ENCODE measurements at places on chromosomes 7 and 10.

GRCh38 chr7:75575488-75576121 is 83.5 kb downstream of the SPDYE5 start:
- DNase-seq, result peak; percentile 44

- no peak for DNase-seq
Measured at GRCh38 chr7:54888067-54888733, 129.2 kb upstream of the SEC61G start.

GRCh38 chr7:111082351-111082750 is 8.6 kb upstream of the LRRN3 start:
- DNase-seq, result no peak

GRCh38 chr7:38824948-38825347 is 84.0 kb downstream of the VPS41 start:
- no peak for DNase-seq

- DNase-seq, result no peak
Measured at GRCh38 chr7:107596881-107597581, 17.0 kb downstream of the BCAP29 start.

DNA sequence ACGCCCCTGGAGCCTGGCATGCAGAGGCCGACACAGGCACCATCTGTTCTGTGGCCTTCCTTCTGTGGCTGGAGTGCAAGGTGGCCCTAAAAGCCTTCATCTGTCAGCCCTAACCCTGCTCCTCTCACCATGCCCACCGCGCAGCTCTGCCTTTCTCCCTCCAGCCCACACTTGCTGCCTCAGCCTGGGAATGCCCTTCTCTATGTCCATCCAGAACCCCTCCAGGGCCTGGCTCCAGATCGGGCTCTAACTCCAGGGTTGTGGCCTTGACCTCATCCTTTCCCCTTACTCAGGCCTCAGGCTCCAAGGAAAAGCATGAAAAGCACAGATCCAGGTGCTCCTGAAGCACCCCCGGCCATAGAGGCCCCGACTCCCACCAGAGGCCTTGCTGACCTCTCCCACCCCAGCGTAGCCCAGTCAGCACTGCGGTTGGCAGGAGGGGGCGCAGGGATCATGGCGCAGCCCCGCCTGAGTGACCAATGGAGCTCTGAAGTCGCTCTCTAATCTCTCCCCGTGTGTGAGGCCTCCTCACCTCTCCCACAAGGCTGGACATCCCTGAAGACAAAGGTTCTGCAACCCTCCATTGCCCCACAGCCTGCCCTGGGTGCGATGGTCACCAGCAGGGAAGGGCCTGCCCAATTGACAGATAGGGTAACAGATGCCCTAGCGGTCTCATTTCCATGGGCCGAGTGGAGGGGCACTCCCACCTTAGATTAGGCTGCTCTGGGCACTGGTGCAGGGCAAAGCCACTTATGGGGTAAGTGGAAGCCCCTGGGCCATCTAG is 9.2 kb downstream of the ZCCHC24 start:
- no peak for DNase-seq

GRCh38 chr10:8369666-8370065 is 315.2 kb downstream of the GATA3 start:
- no peak for DNase-seq

DNA sequence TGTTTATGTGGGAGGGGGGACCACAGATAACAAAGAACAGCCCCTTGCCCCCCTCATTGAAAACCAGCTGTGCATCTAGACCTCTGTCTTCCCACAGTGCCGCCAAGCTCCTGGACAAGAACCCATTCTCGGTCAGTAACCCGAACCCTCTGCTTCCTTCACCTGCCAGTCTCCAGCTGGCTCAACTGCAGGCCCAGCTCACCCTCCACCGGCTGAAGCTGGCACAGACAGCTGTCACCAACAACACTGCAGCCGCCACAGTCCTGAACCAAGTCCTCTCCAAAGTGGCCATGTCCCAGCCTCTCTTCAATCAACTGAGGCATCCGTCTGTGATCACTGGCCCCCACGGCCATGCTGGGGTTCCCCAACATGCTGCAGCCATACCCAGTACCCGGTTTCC is 91.0 kb upstream of the PDCD4 start:
- no peak for DNase-seq

- no peak for DNase-seq
Measured at GRCh38 chr10:1036341-1036791, 10.7 kb upstream of the IDI2 start.

- DNase-seq, result no peak
Measured at GRCh38 chr10:80253266-80253962, 36.0 kb downstream of the MAT1A start.

GRCh38 chr7:115731796-115732471 is 298.6 kb downstream of the TFEC start:
- DNase-seq, result no peak

DNA sequence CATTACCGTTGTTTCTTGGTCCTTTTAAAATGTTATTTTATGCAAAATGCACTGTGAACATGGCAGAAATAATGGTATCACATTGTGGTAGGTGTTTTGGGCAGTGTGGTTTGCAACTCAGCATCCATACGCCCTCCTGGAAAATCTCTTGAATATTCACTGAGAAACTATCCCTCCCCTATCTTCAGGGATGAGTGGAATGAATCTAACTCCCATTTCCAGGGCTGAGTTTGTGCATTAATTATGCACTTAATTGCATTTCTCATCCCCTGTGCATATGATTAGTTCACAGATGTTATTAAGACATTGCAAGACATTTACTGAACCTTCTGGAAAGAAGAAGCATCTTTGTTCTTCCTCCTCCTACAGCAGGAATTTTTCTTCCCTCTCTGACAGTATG is 36.5 kb downstream of the CFAP43 start:
- no peak for DNase-seq

- no peak for DNase-seq
Measured at GRCh38 chr10:113590581-113590980, 37.7 kb downstream of the HABP2 start.

DNA sequence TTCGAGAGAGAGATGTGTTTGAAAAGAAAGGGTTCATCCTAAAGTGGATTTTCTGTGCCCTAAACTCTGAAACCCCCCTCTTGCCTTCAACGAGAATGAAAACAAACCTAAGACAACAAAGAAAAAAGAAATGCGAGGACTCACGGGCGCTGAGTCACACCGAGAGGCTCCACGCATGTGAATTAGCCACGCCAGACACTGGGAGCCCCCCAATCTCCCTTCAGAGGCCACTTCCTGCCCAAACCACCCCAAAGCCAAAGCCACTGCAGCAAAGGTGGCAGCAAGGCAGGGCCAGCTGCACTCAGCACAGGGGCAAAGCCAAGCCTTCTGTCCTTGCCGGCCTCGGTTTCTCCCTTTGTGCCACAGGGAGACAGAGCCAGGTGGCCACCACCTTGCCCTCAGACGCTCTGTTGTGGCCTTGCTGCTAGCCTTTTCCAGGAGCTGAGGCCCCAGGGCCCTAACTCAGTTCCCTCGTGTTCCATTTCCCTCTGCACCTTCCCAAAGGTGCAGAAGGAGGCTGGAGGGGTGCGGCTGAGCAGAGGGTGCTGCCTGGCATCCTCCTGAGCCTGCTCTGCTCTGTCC is 93.3 kb downstream of the FAM53B start:
- DNase-seq, result no peak

DNA sequence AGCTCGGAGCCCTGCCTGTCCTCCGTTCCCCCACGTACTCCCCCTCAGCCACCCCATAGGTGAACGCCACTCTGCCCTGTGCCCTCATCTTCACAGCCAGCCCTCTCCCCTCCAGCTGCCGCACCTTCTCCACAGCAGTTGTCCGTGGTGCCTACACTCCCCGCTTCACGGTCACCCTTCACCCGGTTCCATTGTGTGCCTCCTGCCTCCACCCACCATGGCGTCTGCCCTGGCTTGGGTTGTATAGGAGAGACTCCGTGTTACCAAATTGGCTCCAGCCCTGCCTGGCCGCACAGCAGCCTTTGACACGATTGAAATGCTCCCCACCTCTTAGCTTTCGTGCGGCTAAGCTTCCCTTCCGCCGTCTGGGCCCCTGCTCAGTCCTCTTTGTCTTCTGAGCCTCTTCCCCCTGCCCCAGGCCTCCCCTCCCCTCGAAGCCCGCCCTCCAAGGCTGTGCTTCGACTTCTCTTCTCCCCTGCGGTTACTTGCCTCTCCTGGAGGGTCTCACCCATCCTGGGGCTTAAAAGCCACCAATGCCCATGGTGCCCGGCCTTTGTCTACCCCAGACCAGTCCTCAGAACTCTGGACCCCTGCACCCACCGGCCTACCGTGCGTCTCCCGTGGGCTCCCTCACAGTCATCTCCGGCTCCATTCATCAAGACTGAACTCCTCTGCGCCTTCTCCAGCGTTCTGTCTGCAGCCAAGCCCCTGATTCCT is 18.5 kb upstream of the NODAL start:
- no peak for DNase-seq

DNA sequence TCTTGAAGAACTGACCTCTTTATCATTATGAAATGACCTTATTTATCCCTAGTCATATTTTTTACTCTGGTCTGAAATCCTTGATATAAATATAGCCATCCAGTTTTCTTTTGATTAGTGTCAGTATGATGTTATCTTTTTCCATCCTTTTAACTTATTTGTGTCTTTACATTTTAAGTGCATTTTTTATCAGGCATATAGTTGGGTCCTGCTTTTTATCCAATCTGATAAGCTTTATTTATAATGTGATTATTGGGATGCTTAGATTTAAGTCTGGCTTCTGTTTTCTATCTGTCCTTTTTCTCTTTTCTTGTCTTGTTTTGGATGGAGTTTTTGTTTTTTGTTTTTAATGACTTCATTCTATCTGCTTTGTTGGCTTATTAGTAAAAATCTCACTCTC is 119.2 kb downstream of the ARHGAP22 start:
- DNase-seq, result no peak

DNA sequence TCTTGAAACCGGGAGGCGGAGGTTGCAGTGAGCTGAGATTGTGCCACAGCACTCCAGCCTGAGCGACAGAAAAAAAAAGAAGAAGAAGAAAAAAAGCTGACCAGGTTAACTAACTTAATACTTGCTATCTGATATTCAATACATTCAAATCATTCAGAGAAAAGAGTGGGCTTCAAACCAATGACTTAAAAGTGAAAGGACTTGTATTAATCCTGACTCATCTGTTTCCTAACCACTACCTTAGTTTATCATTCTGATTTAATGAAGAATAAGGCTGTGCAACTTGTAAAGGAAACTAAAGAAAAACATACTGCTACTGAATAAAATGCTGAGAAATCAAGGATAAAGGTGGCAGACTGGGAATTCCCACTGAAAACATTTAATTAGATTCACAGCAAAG is 128.4 kb downstream of the NRBF2 start:
- DNase-seq, result no peak

GRCh38 chr7:2399848-2400587 is 3.4 kb upstream of the CHST12 start:
- DNase-seq, result peak; percentile 85

DNA sequence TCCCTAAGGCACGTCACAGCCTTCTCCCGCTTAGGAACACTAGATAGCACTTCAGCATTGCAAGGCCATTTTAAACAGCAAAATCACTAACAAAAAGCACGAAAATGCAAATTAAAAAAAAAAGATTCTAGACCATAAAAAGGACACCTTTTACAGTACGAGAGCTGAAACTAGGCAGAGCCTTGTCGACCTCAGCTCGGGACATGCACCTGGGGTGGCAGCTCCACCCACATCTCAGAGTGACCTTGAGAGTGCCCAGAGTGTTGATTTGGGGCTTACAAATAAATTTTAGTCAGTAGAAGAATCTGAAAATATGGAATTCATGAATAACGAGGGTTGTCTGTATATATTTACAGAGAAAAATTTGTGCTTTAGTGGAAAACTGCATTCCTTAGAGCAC is 1.1 kb downstream of the MRPS24 start:
- no peak for DNase-seq

Measured in AG09319 (cell line).